ENCODE measurements at places on chromosomes 4 and X. TPM values are rescaled to one million over a fixed set of nuclear protein-coding genes. Genes with fewer than 3 reads are reported as not detected.

The LGI2 gene
- total RNA-seq: not detected

The OPRPN gene
- not detected for total RNA-seq

The DMD gene
- 61.4 TPM for total RNA-seq

The STAG2 gene
- 68.9 TPM for total RNA-seq

The MYL5 gene
- 67.4 TPM for total RNA-seq

The LRIT3 gene
- total RNA-seq: 0.11 TPM

The AFM gene
- total RNA-seq: not detected

The MANBA gene
- total RNA-seq: 18.9 TPM

The ARMCX1 gene
- not detected for total RNA-seq

The CXCL5 gene
- not detected for total RNA-seq

The LDB2 gene
- not detected for total RNA-seq

The RAP2C gene
- total RNA-seq: 22.6 TPM

The DOK7 gene
- 1.3 TPM for total RNA-seq

The RPS6KA6 gene
- total RNA-seq: not detected

The TRIML2 gene
- total RNA-seq: not detected

The ANKRD50 gene
- total RNA-seq: 0.08 TPM

The SRD5A3 gene
- total RNA-seq: 15.3 TPM

The SLBP gene
- 161 TPM for total RNA-seq

The MAGEB17 gene
- total RNA-seq: not detected
